ENCODE measurements at places on chromosomes 3 and 15.

GRCh38 chr3:118110211-118110610, 924.4 kb downstream of the IGSF11 start:
- no peak for DNase-seq

DNA sequence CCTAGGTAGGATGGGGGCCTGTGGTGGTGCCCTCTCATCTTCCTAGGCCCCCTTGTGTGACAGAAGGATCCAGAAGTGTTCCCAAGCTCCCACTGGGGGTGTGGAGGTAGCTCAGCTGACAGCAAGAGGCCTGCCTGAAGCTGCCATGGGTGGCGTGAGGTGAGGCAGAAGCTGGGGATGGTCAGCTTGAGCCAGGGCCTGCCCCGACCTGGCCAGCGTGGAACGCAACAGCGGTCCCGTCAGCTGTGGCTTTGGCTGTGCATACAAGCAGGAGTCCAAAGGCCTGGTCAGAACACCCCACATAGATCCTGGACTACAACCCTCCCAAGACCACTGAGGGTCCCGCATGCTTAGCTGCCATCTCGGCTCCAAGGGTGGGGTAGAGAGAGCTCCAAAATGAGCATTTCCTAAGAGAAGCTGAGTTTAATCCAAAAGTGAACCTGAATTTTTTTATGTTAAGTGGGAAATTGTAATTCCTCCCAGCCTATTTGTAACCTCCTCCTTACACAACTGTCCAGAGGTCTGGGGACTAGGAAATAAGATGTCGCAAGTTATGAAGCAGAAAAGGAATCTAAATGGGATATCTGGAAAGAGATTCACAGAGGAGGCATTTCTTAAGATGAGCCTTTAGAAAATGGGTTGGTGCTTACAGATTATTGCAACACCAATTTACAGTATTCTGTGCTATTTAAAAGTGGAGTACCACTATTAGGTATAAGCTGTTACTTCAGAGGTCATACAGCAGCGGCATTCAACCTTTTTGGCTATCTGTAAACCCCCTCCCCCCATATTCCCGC, 9.9 kb upstream of the PLA2G4D start:
- DNase-seq = no peak

DNA sequence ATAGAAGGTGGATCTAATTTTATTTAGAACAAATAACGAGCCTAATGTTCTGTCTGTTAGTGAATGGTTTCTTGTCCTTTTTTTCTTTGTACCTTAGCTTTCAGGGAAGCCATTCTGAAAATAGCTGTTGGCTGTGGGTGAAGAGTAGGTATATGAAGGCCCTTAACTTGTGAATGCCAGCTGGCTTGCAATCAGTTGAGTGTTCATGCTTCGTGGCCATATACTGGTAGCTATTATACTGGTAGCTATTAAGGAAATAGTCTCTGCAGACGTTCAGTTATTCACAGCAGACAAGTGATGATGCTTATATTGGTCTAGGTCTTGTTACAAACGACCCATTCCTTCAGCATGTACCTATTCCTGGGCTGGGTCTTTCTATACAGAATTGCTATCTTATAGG, 18.8 kb downstream of the TRIM71 start:
- DNase-seq = no peak

DNA sequence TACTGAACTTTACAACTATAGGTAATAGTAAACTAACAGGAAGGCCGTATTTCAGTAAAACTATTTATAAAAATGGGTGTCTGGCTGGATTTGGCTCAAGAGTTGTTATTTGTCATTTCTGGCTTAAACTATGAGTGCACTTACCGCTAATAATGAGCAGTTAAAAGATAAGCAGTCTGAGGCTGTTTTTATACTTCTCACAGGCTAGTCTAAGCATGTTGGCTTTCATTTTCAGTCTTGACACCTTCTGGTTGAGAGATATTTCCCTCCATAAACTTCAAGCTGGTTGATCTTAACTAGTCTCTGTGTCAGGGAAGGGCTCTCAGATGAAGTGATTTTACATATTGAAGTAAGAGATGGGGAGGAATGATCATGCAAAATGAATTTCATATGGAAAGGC, 96.1 kb downstream of the RSRC1 start:
- DNase-seq = no peak

DNA sequence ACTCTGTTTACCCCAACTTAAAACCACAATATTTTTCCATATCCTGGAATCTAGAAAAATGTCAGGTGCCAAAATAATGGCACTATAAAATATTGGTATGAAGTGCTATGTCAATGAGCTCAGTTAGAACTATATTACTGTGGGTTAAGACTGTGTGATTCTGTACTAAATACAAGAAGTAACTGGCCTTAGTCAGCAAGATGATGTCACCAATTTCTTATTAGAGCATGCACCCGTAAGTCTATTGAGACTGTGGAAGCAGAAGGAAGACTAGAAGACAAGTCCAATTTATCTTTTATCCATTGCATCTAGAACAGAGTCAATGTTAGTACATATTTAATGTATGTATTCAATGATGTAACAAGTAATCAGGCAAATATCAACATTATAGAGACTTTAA, 25.0 kb downstream of the LRRC58 start:
- DNase-seq = no peak

DNA sequence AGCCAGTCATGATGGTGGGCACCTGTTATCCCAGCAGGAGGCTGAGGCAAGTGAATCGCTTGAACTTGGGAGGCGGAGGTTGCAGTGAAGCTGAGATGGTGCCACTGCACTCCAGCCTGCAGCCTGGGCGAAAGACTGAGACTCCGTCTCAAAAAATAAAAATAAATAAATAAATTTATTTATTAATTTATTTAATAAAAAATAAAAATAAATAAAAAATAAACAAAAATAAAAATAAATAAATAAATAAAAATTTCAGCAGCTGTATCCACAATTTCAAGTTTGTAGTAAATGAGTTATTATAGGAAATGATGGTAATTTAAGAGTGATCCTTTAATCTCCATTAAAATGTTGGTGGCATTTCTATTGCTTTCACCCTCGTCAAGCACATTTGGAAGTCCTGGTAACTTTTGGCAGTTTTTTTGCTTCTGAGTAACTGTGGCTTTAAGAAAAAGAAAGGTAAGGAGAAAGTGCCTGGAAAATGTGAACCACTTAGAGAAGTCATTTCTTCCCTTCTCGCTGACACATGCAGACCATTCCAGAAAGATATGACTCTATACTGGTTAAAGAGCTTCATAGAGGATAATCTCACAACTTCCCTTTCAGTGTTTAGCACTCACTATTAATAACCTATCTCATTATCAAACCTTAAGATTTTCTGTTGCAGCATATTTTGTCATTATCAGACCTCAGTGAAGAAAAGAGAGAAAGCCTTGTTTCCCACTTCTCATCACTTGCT, 296.6 kb downstream of the TIGIT start:
- DNase-seq = no peak

GRCh38 chr15:101323793-101324523, 28.9 kb upstream of the SNRPA1 start:
- DNase-seq = no peak

DNA sequence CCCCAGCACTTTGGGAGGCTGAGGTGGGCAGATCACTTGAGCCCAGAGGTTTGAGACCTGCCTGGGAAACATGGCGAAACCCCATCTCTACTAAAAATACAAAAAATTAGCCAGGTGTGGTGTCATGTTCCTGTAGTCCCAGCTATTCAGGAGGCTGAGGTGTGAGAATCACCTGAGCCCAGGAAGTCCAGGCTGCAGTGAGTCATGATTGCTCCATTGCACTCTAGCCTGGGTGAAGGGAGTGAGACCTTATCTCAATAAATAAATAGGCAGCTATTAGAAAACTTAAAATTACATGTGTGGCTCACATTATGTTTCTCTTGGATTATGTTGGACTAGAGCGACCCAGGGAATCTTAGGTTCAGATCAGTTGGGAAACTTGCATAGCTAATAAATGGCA, 69.7 kb downstream of the RPLP1 start:
- DNase-seq = no peak

- no peak for DNase-seq
These were observed 71.3 kb upstream of the GAP43 start for GRCh38 chr3:115552007-115552406.

GRCh38 chr3:139111392-139112229, 66.9 kb upstream of the PRR23C start:
- DNase-seq = peak; percentile 9

DNA sequence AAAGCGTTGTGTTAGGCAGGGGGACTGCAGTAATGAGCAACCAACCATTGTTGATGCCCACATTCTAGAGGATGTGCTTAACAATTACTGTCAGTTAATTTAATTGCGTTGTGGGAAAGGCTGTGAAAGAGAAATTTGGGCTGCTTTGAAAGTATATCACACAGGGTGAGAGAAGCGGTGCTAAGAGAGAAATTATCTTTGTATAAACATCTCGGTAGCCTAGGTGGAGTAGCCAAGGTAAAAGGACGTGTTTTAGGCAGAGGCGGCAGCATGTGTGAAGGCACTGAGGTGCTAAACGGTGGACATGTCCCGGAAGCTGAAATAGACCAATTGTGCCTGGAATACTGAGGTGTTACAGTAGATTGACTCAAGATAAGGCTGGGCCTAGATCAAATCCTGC, 71.9 kb downstream of the UBE2E2 start:
- DNase-seq = no peak

- DNase-seq = no peak
These were observed 590.2 kb downstream of the RBMS3 start for GRCh38 chr3:29871087-29871486.

DNA sequence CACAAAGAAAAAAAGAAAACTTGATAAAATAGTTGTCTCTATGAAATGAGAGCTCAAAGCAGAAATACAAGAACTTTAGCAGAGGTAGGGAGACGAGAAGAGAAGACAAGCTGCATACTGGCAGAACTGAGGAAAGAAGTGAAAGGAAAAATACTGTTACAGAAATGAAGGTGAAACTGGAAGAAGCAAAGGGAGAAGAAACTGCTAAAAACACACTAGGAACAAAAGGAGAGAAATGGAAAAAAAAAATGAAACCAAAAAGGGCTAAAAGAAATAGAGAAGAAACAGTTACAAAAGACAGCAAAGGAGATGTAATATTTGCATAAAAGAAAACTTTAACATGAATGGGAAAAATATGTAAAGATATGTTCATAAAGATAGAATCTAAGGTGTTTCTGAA, 27.3 kb upstream of the ANPEP start:
- no peak for DNase-seq

- DNase-seq = no peak
These were observed 24.9 kb upstream of the ZNF710 start for GRCh38 chr15:89976246-89976600.

DNA sequence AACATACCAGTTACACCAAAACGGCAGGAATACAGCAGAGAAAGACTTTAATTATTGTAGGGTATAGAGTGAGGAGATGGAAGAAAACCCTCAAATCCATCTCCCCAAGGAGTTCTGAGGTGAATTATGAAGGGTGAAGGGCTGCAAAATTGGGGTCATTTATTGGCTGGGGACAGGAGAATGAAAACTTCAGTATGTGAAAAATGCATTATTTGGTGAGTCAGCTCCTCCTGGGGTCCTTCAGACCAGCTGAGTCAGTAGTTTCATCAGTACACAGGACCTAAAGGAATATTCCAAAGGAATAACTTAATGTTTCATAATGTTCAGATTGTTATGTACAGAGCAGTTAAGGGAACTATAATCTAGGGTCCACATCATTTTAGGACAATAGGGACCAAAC, 566.0 kb downstream of the GBE1 start:
- DNase-seq = no peak

DNA sequence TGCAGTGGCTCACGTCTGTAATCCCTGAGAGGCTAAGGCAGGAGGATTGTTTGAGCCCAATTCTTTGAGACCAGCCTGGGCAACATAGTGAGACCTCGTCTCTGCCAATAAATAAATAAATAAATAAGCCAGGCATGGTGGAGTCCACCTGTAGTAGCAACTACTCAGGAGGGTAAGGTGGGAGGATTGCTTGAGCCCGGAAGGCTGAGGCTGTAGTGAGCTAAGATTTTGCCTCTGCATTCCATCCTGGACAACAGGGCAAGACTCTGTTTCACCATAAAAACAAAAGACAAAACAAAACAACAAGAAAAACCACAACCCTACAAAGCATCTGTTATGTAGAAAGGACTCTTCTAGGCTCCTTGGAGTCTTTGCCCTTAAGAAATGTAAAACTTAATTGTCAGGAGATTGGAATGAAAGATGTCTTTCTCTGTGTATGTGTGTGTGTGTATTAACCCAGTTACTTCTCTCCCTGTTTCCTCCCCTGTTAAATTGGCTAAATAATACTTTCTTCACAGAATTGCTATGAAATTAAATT, 9.5 kb downstream of the NECTIN3 start:
- no peak for DNase-seq

GRCh38 chr3:139527265-139527664, 12.3 kb downstream of the RBP1 start:
- DNase-seq = no peak

GRCh38 chr15:37009288-37009687, 91.1 kb downstream of the MEIS2 start:
- no peak for DNase-seq

GRCh38 chr3:153970741-153971347, 150.3 kb upstream of the ARHGEF26 start:
- no peak for DNase-seq

DNA sequence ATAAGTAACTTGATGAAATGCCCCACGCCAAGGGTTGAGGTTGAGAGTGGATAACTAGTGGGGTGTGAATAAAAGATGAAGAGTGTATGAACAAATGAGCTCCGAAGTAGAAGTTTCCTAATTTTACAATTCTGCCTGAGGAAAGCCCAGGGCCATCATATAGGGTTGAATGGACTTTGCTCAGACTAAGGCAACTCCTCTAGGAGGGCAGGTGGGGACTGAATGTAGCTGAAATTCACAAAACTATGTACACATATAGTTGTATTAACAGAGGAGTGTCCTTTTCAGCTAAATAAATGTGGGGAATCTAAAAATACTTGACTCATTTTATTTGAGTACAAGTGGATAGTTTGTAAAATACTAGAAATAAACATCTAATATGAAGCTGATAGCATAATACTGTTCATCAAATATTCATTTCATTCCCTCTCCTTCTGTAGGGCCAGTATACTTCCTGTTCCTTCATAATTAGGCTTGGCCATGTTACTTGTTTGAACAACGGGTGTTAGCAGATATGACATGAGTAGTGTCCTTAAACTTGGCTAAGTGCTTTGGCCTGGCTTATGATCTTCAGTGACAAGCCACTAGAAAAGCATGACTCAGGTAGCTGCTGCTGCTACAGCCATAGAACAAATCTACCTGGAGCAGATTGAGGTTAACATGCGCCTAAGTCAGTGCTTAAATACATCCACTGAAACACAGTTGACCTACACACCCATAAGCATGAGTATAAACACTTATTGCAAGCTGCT, 26.5 kb downstream of the PLSCR1 start:
- no peak for DNase-seq

GRCh38 chr15:60079210-60079609, 75.1 kb downstream of the FOXB1 start:
- no peak for DNase-seq

DNA sequence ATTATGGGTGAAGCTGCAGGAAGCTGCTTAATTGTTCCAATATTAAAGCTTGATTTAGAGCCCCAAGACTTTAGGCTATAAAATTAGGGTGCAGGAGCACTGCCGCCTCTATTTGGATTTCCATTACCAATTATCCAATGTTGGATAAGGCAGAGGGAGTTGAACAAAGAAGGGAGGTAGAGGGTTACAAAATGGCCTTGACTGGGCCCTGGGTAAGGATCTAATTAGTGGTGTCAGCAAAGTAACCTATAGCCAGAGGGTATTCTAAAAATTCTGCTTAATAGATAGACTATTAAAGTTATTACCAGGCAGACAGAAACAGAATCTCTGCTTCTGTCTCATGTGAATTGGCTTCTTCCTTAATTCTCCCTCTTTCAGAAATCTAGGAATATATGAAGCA, 50.3 kb upstream of the DPPA4 start:
- DNase-seq = no peak

GRCh38 chr15:71889947-71890346, 79.6 kb downstream of the NR2E3 start:
- no peak for DNase-seq
